ENCODE measurements at places on chromosomes 6 and 20.

DNA sequence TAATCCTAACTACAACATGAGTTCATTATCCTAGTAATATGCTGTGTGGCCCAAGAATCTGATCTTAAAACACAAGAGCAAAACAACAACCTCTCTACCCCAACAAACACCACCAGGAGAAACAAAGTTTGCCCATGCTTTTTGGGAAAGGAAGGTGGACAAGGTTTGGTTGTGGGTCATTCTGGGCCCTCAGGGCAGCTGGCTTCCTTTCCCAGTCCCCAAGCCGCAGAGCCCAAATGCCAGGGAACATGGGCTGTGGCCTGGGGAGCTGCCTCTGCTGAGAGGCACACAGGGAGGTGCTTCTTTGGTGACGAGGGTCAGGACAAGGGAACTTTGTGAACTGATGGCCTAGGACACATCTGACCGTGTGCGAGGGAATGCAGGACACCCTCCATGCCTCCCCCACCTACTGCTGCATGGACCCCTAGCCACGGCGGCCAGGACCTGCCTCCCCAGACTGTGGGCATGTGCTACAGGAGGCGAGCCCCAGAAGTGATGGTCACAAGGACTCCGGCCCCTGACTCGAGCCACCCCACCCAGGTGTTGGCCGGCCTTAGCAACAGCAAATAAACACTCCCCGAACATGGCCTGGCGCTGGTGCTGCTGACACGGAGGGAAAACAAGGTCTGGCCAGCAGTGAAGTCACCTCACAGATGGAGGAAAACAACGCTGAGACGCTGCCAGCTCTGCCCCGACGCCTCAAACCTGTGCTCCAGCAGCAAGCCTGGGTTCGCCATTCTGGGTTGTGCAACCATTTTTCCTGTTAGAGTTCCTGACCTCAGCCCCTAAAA, 55.6 kb downstream of the RRBP1 start:
- DNase-seq = no peak

DNA sequence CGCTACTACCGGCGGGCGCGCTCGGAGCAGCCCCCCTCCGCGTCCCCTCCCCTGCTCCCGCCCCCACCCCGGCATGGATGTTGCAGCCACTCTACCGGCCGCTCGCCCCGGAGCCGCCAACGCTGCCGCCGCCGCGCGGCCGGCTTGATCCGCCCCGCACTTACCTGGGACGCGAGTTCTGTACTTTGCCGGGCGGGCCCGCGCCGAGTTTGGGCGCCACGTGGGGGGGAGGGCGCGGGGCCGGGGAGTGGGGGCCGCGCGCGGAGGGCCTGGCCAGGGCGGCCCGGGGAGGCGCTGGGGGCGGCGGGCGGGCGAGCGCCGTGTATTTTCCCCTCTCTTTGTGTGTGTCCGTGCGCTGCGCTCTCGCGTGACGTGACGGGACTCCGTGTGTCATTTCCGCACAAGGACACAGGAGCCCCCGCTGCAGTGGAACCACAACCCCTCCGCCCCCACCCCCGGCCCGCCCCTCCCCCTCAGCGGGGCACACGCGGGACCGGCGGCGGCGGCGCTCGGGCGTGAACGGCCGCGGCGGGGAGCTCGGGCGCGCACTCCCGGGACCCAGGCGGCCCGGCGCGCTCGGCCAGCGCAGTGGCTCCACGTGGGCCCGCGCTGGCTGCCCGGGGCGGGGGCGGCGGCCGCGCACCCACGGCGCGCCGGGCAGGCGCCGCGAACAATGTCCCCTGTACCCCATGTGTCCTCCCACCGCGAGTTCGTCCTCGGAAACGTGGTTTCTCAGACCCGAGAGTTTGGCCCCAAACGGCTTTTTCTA, at the start of gene BEND3:
Gene BEND3 (minus strand): TSS at position 590 of the 769 bp plus-strand sequence. CDS start 16,230 bp downstream, outside the sequence.
- peak; percentile 70 for DNase-seq

GRCh38 chr6:158798311-158798710, 20.9 kb downstream of the EZR start:
- DNase-seq = no peak

DNA sequence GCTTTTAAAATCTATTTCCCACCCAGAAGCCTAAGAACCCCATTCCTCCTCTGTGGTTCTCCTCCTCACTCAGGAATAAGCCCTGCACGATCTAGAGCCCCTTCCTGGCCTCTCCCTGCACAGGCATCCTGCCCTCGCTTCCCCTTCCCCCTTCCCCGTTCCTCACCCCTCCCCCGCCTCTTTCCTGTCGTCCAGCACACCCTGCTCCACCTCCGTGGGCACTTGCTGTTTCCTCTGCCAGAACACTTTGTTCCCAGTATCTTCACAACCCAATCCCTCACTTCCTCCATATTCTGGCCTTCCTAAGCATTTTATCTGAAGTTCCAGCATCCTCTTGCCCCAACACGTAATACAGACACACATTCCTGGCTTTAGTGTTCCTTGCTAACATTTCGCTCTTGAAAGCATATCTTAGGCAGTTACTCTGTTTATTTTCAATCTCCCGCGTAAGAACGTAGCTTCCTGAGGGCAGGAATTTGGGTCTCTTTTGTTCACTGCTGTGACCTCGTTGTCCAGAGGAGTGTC, 20.2 kb upstream of the SLC22A2 start:
- no peak for DNase-seq

- DNase-seq = no peak
Observed at GRCh38 chr6:161414180-161414579, 140.3 kb upstream of the AGPAT4 start.

GRCh38 chr20:22394583-22394982, 189.8 kb downstream of the FOXA2 start:
- no peak for DNase-seq

DNA sequence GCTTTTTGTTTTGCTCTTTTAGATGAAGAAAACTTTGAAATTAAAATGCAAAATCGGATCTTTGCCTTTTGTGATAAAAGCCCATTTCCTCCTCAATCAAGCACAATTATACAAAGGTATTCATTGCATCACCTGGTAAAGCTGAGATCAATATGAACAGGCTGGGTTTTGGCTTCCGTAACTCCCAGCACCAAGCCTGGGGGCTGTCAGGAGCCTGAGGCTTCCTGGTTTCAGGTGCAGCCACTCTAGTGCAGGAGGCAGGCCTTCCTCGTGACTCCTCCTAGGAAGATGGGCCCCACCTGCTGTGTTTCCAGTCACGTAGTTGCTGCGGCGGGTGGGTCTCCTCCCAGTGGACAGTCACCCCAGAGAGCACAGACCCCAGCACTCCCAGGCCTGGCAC, 54.0 kb downstream of the EDN3 start:
- no peak for DNase-seq

- no peak for DNase-seq
Observed at GRCh38 chr20:3894796-3895195, 5.6 kb downstream of the PANK2 start.

GRCh38 chr6:91754691-91755090, 1167.8 kb upstream of the MAP3K7 start:
- no peak for DNase-seq

DNA sequence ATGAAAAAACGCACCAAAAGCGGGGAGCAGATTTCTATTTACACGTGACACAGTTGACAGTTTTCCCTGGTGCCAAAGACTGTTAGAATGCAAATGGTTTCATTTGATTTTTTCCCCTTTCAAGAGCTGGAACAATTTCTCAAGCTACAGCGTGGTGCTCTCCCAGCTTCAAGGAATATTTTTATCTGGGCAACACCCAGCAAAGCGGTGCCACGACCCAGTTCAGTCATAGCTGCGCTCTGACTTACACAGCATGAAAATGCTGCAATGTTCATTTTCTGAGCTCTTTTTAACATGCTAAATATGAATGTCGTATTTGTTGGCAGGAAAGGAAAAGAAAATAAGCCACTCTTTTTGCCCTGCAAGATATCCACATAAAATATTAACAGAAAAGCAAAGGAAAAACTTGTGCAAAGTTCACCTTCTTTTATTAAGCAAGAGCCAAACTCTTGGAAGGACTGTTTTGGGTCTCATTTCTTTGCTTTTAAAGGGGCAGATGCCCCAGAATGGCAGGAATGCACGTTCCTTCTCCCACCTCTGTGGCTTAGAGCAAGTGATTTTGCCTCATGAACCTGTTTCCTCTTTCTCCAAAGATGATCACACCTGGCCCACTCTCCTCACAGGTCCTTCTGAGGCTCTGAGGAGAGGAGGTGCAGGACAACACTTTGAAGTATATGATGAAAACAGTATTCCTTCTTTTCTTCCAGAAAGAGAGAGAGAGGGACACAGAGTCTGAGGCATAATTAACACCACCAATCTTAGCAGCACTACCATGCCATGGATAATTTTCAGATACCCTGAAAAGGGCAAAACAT, 47.0 kb downstream of the TTI1 start:
- DNase-seq = no peak

DNA sequence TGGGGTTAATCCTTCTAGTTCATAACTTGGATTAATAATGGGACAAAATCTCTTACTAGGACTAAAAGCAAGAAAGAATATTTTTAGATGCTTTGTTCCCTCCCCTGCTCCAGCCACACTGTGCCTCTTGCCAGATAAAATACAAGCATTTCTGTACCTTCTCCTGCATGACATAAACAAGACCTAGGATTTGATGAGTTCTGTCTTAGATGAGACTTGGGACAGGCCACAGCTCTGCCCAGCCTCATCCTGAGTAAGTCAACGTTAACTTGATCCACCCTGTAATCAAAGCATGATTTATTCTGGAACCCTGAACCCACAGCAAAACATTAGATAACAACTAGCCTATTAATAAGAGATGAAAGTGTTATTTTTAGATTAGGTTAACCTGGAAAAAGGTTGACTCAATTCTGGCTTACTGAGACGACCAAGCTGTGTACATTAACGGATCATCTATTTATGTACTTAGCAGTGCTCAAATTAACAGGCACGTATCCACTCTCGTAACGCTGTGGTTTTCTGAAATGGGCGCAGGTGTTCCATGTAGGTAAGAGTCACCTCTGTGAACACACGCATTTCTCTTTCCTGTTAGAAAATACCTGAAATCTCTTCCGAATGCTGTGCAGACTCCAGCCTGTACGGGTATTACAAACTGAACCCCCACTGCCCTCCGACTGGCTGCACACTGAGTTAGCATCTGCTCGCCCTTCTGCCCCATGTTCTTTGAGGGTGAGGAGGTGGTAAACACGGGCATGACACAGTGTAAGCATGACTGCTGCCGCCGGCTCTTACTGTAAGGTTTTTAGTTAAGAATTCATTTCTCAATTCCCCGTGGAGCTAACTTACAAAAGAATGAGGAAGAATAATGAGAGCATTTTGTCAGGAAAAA, 132.1 kb upstream of the FOXQ1 start:
- no peak for DNase-seq

DNA sequence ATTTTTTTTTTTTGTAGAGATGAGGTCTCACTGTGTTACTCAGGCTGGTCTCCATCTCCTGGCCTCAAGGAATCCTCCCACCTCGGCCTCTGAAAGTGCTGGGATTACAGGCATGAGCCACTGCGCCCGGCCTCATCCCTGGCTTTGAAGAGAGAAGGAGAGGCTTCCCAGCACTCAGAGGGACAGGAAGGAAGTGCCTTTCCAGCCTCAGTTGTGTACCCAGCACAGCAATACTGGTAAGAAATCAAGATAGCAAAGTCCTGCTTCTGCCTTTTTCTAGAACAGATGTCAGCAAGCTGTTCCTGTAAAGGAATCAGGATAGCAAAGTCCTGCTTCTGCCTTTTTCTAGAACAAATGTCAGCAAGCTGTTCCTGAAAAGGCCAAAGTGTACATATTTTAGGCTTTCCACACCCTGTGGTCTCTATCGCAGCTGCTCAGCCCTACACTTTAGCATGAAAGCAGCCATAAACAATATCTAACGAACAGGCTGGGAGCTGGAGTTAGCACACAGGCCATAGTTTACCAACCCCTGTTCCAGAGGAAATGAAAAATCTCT, 6.3 kb upstream of the PLTP start:
- no peak for DNase-seq

DNA sequence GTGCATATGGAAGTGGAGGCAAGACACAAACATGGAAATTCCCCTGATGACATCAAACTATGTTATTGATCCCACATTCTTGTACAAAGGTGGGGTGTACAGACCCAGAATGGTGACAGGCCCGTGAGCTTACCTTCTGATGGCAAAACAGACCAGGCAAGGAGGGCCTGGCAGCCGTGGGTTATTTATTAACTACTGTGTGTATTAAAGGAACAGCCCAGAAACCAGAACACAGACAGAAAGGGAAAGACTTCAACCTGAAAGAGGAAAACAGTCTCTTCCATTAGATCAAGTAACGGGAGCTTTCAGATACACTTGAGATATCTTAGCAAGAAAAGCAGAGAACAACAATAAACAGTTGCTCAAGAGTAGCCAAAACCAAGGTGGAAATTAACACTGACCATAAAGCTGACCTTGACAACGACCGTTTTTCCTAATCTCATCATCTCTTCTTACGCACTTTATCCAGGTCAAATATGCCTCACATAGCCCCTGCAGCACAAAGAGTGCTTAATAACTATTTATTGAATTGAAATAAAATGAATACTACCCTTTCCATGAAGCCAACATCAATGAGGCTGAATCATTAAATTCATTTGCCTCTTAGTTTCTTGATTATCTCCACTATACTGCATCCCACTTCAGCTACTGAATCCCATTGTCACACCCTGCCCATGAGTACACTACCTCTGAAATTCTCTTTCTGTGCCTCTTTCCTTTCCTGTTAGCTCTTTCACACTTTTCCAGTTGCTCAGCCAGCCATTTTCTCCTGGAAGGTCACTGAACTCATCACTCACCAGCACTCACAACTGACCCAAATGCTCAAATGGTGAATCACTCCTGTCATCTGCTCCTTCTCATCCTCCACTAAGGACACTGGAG, 67.4 kb downstream of the MOXD1 start:
- DNase-seq = no peak

GRCh38 chr6:16749516-16750485, 11.5 kb downstream of the ATXN1 start:
- no peak for DNase-seq

DNA sequence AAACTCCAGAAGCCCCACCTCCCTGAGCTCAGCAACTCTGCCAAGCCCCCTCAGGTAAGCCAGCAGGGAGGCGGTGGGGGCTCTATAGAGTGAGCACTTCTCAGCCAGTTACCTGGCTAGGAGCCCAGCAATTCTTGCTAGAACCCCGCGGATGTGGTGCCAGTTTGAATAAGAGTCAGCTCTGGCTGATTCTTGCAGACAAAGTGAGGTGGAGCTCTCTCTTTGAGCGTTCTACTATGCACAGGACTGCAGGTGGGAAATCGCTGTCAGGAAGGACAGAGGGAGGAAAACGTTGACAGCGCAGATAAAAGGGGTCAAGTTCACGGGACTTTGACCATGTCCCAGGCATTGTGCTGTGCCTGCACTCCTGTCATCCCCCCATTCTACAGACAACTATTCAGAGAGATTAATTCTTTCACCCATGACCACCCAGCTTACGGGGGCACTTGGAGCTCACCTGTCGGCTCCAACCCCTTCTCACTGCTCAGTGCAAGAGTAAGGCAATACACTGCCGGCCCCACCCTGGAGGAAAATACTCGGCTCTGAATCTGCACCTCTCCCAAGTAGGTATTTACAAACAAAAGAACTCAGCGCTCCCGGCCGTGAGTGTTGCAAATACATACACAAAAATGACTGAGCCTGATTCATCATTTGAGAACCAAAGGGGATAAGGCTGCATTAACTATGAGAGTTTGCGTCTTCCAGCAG, 92.9 kb downstream of the ANKRD60 start:
- DNase-seq = no peak

GRCh38 chr20:23125159-23125558, 39.0 kb upstream of the CD93 start:
- no peak for DNase-seq
